GM04503 (cell line): ENCODE measurements at places on chromosomes 7 and 10.

DNA sequence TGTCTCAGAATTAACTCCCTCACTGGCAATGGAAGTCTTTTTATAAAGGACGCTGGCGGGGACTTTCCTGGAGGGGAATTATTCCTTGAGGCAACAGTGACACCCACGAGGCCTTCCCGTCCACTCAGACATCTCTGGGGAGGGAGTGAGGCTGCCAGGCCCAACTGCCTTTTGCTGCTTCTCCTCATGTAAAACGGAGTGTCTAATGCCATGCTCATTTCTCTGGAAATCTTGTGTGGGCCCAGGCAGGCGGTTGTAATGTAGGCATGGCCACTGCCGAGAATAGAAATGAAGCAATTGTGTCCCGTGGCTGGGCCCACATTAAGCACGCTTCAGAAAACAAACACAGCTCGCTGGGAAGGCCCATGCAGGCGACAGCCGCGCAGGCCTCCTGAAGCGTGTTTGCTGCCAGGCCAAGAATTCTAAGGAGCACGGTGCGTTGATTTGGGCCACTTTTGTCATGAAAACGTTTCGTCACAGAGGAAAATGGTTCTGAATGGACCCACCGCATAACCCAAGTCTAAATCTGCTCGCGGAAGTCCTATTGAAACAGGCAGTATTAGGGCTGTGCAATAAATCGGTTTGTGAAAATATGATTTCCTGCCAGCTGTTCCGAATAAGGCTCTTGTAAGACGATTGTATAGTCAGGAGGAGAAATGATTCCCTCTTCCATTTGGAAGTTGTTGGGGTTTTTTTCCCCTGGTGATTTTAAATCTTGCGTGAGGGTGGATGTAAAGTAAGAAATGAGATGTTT, 104.2 kb upstream of the CHST15 start:
- DNase-seq, result no peak

GRCh38 chr7:87463982-87464381, 11.5 kb downstream of the ABCB4 start:
- no peak for DNase-seq

- peak; percentile 58 for DNase-seq
These were observed 29.0 kb upstream of the MPP7 start for GRCh38 chr10:28331841-28332240.

GRCh38 chr10:4264209-4264865, 479.3 kb upstream of the KLF6 start:
- DNase-seq, result no peak

DNA sequence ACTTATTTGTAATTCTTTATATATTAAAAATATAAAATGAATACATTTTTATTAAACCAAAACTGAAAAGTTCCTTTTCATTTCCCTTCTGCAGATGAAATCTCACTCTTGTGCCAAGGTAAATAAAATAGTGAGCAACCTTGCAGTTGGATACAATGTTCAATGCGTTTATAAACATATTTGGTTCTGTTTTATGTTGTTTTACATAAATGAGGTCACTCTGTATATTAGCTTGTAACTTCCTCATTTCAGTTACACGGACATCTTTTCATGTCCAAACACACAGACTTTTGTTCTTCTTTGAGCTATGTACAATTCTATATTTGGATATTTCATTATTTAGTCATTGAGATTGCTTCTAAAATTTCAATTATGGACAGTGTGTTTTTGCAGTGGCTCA, 107.7 kb downstream of the BBS9 start:
- DNase-seq, result no peak

DNA sequence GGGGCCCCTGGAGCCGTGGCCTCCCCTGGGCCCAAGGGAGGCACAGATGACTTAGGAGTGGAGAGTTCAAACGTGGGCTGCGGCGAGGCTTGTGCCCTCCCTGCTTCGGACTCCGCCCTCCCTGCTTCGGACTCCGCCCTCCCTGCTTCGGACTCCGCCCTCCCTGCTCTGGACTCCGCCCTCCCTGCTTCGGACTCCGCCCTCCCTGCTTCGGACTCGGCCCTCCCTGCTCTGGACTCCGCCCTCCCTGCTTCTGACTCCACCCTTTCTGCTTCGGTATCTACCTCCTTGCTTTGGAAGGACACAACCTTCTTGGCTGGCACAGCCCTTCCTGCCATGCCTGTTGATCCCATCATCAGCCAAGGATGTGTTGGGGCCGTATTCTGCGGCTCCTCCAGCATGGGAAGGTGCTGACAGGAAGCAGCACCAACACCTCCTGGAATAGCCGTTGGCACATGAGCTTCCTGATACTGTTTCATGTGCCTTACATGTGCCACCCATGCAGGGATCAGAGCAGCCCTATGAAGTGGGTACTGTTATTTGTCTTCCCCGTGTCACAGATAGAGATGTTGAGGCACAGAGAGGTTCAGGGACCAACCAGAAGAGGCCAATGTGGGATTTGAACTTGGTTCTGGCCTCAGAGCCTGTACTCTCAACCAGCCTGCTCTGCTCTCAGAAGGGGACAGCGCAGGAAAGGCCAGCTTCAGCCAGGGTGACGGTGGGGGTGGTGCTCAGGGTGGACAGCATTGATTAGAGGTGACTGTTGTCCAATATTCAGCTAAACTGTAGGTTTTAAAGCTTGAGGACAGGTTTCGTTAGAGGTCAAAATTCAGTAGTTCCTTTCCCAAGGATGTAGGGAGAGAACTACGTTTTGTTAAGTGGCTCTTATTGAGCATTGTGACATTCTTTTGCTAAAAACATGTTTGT, 114.5 kb downstream of the NKX6-2 start:
- DNase-seq, result no peak

DNA sequence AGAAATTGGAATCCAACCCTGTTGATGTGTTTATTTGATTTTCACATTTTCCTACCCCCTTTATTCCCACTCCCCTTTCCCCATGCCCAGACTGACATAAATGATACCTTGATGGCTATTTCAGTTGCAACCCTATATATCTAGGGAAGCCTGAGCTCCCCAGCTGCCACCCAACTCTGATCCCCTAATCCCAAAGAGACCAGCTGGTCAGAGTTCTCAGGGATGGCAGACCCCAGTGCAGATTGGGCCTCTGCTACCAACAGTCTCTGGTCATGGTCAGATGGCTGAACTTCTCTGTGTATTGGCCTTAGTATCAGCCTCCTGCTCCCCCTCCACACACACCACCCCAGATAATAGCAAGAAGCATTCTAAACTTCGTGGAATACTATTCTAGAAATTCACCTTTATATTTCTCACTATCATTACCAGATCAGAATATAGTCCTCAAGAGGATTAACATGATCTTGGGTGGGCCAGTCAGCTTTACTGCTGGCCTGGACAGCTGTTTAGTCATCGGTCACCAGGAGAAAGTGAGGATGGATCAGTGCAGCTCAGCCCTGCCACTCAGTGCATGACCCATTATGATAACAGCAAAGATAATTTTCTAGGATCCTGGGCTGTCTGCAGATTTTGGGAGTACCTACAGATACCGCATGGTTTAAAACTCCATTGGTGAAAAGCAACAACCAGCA, 24.5 kb upstream of the BTRC start:
- no peak for DNase-seq

DNA sequence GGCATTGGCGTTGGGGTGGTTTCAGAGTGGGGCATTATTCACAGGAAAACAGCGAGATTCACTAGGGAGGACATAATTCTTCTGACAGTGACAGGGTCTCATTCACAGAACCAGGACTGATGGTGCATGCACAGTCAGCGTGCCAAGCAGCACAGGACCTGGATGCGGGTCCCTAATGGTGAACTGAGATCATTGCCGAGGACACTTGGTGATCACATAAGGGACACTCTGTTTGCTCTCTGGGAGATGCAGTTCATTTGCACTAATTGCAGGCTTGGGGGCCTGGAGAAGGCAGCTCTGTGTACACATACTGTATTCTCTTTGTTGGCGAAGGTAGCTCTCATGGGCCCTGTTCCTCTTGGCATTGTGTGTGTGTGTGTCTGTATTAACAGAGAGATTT, 716.1 kb downstream of the PHTF2 start:
- DNase-seq, result no peak

DNA sequence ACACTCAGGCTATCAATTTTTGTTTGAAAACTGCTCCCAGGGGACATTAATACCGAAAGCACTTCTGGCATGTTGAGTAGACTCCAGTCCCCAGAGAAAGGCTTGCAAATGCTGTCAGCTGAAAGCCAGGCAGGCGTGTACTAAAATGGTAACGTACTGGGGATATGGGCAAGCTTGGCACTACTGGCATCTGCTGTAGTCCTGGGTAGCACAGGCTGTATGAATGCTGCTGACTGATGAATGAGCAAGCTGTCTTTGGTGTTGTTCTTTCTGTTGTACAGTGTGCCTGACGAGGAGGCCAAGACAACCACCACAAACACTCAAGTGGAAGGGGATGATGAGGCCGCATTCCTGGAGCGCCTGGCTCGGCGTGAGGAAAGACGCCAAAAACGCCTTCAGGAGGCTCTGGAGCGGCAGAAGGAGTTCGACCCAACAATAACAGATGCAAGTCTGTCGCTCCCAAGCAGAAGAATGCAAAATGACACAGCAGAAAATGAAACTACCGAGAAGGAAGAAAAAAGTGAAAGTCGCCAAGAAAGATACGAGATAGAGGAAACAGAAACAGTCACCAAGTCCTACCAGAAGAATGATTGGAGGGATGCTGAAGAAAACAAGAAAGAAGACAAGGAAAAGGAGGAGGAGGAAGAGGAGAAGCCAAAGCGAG, 53.5 kb upstream of the AGBL3 start:
- DNase-seq, result no peak

DNA sequence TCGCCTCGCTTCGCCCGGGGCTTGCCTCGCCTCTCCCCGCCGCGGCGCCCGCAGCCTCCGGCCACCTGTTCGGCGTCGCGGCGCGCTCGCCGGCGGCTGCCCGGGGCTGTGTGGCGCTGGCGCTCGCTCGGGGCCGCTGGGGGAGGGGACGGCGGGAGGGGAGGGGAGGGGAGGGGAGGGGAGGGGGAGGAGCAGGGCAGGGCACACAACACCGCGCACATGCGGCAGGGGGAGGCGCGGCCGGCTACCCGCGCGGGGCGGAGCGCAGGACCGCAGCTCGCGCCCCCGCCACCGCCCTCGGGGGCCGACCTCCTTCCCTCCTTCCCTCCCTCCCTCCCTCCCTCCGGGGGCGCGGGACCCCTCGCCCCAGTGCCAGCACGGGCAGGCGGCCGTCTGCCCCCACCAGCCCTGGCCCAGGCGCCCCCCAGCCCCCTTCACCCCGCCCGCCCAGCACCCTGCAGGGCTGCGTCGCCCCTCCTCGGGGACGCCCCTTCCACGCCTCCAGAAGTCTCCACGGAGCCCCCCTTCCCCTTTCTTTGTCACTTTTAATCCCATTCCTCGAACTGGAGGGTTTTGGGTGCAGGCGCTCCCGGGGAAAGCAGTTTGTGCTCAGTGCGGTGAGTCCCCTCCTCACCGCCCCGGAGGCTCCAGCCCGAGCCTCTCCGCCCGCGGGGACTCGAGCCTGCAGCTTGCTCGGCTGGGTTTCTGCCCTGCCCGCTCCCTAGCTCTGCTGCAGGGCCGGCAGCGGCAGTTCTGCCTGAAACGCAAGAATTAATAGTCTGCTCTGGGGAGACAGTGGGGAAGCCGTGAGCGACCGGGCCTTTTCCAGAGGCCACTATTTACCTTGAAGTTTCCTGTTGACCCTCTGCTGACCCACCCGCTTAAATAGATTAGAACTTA, at the start of gene PARD3:
TSS of gene PARD3 (minus strand) at position 112 of the 900 bp plus-strand sequence. CDS start 301 bp downstream, outside the sequence.
- DNase-seq, result no peak

- DNase-seq, result no peak
These were observed 77.1 kb upstream of the VSTM2A start for GRCh38 chr7:54465095-54465494.

GRCh38 chr10:129335942-129336341, 131.1 kb upstream of the MGMT start:
- no peak for DNase-seq

- DNase-seq, result no peak
These were observed 787.0 kb upstream of the C7orf33 start for GRCh38 chr7:147803606-147804005.

GRCh38 chr10:17709492-17709891, 42.5 kb upstream of the TMEM236 start:
- DNase-seq, result no peak

- no peak for DNase-seq
These were observed 227.8 kb downstream of the CELF2 start for GRCh38 chr10:11245510-11245909.

DNA sequence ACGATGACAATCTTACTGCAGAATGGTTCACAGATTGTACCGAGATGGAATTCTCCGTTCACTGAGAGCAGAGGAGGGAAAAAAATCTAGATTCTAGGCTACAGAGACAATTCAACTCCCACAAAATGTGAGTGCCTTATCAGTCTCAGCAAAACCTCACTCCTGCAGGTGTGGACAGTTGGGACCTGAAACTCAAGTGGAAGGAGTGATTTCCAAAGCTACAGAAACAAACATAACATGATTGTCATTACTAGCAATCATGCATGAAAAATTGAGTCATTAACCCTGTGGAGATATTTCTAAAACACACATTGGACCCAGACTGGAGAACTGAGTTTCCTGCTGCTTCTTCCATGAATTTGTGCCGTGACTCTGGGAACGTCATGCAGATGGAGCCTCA, 70.3 kb downstream of the CALML3 start:
- DNase-seq, result no peak

- DNase-seq, result no peak
These were observed 3.0 kb downstream of the KMT2E start for GRCh38 chr7:105016709-105017656.

GRCh38 chr10:74063256-74063655, 65.3 kb downstream of the VCL start:
- no peak for DNase-seq

DNA sequence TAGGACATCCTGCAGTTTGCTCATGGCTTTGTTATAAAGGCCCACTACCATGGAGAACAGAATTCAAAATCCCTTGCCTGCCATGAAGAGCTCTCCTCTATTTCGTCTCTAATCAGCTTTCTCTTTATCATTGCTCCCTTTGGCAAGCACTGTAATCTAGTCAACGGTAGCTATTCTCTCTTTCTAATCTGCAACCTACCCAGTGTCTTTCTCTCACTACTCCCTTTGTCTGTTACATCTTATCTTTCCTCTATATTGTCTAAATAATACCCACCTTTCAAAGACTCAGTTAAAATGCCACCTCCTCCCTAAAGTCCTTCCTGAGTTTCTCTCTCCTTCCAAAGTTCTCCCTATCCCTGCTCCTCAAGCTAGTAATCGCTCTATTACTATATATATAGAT, 108.1 kb downstream of the FZD1 start:
- DNase-seq, result no peak

DNA sequence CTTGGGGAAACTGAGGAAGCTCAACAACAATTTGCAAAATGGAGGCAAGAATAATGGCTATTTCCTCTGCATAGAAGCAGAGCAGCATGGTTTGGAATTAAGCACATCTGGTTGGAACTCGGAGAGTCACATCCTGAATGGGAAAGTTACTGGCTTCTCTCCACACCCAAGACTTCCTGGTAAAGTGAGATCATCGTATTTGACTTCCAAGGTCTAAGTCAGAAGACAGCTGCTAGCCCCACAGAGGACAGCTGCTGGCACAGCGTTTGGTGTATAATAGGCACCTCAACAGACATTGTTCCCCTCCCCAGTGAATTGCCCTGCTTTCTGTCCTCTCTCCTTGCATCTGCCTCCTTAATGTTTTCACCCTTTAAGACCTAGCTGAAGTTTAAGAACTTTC, 37.0 kb upstream of the NRF1 start:
- DNase-seq, result peak; percentile 68
